CD4-positive, CD25-positive, alpha-beta regulatory T cell (primary cell): ENCODE measurements at places on chromosomes 6 and 20. TPM values are rescaled to one million over a fixed set of nuclear protein-coding genes. Genes with fewer than 3 reads are reported as not detected.

DNA sequence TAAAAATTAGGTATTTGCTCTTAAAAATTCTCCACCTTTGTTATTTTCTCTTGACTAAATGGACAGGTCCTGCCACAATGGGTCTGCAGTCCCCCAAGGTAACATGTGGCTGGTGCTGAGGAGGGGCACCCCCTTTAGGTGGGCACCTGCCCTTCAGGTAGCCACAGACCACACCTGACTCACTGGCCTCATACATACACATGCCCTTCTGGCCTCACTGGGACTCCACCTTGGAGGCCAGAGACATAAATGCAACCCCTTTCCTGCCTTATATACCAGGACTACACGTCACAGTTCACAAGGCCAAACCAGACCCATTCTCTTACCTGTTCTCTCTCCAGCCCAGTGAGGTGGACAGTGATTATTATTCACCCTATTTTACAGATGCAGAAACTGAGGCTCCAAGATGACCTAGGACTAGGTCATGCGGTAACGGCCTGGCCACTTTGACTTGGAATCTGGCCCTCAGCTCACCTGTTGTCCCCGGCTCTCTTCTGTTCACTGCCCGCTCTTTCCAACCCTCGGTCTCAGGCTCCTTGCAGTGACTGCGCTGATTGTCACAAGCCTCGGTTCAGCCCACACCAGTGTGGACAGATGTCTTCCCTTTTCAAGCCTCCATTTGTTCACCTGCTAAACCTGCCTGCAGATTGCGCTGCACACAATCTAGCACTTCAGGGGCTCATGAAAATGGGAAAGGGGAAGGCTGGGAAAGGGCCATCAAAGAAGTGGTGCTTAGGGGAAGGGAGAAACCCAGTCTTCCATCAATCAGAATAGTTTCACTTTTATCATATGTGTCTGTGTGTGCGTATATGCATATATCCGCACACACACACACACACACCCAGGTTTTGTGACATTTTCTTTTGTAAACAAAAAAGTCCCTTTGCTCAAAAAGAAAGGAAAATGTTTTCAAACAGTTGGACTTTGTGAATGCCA, 121.7 kb downstream of the BCAS1 start:
- DNase-seq: no peak

DNA sequence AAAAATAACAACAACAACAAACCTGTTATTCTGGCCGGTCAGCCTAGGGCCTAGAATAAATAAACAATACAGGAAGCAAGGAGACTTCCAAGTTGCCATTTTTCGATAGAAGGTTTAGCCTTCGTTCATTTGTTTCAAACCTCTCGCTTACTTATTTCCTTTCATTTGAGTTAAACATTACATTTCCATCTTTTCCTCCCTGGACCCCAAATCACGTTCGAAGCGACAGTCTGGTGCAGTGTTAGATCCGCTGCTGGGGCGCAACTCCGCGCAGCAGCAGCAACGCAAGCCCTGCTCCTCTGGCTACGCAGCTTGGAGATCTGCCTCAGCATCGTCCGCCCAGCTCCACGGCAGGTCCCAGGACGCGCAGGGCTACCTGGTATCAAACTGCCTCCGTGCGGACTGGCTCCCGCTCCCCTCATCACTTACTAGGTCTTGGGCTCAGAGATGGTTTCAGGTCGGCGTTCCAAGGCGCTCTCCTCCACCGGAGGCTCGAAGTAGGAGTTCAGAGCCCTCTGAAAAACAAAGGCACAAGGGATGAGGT, 530 bp downstream of the TDP2 start:
- peak; percentile 73 for DNase-seq

COL9A3 gene
- not detected for total RNA-seq

GRCh38 chr6:14763616-14764015, 482.3 kb upstream of the JARID2 start:
- no peak for DNase-seq

DNA sequence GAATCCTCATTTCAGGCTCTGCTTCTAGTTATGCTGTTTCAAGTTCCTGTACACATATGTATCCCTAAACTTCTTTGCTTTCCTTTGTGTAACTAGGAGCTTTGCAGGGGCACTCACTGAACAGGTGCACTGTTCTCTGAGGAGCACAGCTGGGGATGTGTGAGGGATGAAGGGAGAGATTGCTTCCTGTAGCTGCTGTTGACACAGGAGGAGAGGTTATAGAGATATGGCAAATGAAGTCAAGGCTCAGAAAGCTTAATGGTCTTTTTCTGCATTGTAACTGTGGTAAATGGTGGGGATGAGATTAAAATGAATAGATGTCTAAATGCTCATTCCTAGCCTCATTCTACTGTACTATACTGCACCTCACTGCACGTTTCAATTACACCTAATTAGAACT, 454.3 kb downstream of the BTBD3 start:
- no peak for DNase-seq

GRCh38 chr20:22232473-22232872, 351.9 kb downstream of the FOXA2 start:
- no peak for DNase-seq

DNA sequence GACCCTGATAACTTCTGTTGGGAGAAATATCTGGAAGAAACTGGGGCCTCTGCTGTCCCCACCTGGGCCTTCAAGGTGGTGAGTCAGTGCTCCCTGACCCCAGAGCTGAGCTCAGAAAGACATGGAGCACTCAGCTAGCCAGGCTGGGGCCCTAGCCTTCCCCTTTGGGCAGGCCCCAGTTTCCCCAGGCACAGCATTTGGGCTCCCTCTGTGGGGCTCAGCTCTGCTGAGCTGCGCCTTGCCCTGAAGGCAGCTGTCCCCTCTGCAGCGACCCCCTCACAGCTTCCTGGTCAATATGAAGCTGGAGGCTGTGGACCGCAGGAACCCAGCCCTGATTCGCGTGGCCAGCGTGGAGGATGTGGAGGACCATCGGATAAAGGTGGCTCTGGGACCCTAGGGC, 24.8 kb upstream of the SGK2 start:
- DNase-seq: no peak

PRKN gene
- 1.9 TPM for total RNA-seq

- no peak for DNase-seq
Measured at GRCh38 chr6:78942446-78942845, 75.1 kb downstream of the IRAK1BP1 start.

DNA sequence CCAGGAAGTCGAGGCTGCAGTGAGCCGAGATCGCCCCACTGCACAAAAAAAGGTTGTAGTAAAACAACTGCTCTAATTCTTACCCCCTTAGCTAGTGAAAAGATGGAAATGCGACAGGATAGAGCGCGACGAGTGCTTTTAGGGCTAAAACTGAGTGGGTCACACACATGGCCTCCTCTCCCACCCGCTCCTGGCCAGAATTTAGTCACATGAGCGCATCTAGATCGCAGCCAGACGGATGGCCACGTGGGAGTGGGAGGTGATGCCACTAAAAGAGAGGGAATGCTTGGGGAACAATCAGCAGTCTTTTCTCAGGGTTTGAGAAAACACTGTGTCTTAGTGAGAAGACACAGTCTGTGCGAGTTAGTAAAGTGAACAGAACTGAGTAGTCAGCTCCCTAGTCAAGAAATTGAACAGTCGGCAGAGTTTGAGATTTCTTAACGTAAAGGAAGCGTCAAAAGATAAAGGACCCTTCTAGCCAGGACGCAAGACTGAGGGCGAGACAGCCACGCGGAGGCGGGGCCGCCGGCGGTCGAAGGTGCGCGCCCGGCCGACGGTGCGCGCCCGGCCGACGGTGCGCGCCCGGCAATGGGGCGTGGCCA, 664 bp upstream of the ACTR5 start:
- no peak for DNase-seq

XKR7 gene
- total RNA-seq: 0.07 TPM

- no peak for DNase-seq
Measured at GRCh38 chr6:53378208-53378607, 29.5 kb upstream of the ELOVL5 start.

SAMD5 gene
- not detected for total RNA-seq

DNA sequence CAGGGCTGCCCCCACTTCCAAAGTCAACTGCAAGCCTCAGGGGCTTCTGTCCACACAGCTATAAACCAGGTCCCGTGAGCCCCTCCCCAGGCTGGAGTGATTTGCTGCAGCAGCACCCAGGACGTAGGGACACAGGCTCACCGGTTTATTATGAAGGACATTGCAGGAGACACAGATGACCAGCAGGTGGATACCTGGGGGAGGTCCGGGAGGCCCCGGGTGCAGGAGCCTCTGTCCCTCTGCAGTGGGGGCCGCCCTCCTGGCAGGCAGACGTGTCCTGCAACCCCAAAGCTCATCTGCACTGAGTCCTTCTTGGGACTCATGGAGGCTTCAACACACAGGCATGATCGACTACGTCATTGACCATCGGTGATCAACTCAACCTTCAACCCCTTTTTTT, 14.5 kb upstream of the NTSR1 start:
- no peak for DNase-seq

- DNase-seq: no peak
Measured at GRCh38 chr6:69894578-69895347, 28.4 kb downstream of the COL19A1 start.

GRCh38 chr6:79070206-79070825, 7.7 kb downstream of the PHIP start:
- DNase-seq: no peak

GRCh38 chr6:119312875-119313338, 36.7 kb downstream of the MAN1A1 start:
- no peak for DNase-seq

GRCh38 chr6:24721461-24722215, 2.7 kb upstream of the C6orf62 start:
- no peak for DNase-seq

MDFI gene
- total RNA-seq: not detected

ZBP1 gene
- 67.0 TPM for total RNA-seq

DNA sequence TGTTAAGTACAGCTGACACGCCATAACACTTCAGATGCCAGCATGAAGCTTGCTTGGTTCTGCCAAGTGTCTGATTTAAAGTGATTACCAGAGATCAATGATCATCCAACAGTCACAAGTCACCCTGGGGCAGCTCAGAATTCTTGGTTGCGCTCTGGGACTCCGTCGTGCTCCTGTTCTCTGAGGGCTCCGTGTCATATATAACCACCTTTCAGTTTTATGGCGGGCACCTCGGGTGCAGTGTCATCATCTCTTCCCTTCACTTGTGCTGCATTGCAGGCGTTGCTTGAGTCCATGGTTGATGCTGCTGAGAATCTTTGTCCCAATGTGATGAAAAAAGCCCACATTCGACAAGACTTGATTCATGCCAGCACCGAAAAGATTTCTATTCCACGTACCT, 101.4 kb upstream of the SCGN start:
- no peak for DNase-seq

DNA sequence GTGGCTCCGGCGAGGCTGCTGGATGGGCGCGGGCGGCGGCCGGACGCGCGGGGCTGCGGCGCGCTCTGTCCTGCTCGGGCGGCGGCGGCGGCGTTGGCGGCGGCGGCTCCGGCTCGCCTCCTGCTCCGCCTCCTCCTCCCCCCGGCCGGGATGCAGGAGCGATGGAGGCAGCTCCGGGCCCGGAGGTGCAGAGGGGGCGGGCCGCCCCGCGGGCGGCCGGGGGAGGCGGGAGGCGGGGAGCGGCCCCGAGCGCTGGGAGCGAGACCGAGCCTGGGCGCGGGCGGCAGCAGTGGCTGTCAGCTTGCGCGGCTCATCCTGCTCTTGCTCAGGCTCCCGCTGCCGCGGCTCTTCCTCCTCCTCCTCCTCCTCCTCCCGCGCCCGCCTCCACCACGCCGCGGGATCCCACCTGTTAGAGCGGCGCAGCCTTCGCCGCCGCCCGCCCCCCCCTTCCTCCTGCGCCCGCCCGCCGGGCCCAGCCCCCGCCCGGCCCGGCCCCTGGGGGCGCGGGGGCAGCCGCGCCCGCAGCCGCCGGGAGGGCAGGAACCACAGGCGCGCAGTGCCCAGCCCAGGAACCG, at the start of gene NOL4L:
Gene NOL4L, minus strand, starts transcription at position 323 of the 575 bp plus-strand sequence. CDS start 443 bp downstream, outside the sequence.
- peak; percentile 40 for DNase-seq

DNA sequence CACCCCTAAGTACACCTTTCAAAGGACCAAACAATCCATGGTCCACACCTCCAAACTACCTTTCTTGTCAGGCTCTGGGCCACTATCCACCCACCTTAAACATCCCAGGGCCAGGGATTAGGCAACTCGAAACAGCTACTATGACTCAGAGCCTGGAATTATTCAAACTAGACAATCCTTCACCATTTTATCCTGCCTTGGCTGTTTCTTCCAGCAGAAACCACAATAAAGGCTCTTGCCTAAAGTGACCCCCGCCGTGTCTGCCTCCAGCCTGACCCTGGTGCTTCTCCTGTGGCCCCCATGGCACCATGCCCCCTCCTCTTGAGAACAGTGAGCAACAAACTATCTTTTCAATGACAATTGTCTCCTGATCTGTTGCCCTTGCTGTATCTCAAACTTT, 195.5 kb downstream of the EPM2A start:
- DNase-seq: no peak

GRCh38 chr20:7505835-7506221, 434.4 kb downstream of the HAO1 start:
- no peak for DNase-seq

BPIFA1 gene
- not detected for total RNA-seq

DNA sequence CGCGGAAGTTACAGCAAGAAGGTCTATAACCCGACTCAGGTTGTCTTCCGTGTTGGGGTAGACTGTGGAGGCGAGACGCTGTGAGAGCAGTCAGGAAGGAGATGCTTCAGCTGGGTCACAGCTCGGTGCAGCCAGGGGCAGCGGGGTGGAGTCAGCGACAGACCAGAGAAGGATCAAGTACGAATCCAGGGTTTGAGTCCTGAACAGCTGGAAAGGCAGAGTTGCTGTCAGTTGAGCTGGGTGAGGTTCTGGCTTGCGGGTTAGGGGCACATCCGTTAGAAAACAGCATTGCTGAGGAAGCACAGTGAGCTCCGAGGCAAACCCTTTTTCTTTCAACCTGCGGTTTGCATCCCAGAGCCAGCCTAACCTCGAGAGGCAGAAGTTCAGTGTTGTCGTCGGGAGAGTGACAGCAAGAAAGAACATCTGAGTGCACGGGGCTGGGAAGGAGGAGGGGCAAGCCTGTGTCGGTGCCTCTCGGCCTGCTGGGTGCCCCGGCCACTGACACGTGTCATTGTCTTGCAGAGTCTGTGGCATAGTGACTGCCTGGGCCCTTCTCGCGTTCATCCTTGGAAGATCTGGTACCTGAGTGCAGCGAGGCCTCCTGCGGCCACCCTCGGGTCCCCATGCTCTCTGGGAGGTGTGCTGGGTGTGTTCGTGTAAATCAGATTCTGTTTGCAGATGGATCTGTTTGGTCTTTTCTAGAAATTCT, 20.0 kb downstream of the PNLDC1 start:
- DNase-seq: peak; percentile 62

- no peak for DNase-seq
Measured at GRCh38 chr20:13461849-13462458, 176.8 kb downstream of the TASP1 start.

- no peak for DNase-seq
Measured at GRCh38 chr6:156873654-156874380, 96.6 kb downstream of the ARID1B start.

GRCh38 chr6:37210313-37210968, 40.5 kb downstream of the PIM1 start:
- peak; percentile 89 for DNase-seq

BANF2 gene
- not detected for total RNA-seq

CPNE5 gene
- 4.3 TPM for total RNA-seq

VSX1 gene
- total RNA-seq: not detected
